Activated CD8-positive, alpha-beta memory T cell treated with anti-CD3 and anti-CD28 coated beads for 48 hours (primary cell): ENCODE measurements at places on chromosomes 3 and 15.
A peak's percentile ranks its signal among the peaks of the same experiment; 100 is the strongest.

DNA sequence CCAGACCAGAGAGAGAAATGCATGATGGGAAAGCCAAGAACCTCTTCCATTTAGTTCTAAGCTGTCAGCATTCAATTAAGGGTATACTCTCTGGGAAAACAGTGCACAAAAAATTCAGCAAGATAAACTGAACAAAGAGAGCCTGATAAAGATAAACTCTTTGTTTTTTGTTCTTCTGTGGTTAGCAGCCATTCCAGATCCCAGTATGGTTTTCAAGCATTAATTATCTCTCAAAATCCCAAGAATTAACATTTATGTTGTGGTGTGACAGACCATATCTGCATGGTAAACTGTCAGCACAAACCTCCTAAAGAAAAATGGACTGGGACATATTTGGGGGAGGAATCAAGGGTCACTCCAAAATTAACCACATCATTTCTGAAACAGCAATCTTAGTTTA lies 124.0 kb upstream of the LRRN1 start:
- DNase-seq: no peak

GRCh38 chr3:107598926-107599771 lies 76.4 kb downstream of the BBX start:
- peak; percentile 9 for DNase-seq

- no peak for DNase-seq
Measured at GRCh38 chr15:96181217-96181616, 149.3 kb upstream of the NR2F2 start.

GRCh38 chr3:13125092-13126015 lies 52.1 kb upstream of the IQSEC1 start:
- no peak for DNase-seq

DNA sequence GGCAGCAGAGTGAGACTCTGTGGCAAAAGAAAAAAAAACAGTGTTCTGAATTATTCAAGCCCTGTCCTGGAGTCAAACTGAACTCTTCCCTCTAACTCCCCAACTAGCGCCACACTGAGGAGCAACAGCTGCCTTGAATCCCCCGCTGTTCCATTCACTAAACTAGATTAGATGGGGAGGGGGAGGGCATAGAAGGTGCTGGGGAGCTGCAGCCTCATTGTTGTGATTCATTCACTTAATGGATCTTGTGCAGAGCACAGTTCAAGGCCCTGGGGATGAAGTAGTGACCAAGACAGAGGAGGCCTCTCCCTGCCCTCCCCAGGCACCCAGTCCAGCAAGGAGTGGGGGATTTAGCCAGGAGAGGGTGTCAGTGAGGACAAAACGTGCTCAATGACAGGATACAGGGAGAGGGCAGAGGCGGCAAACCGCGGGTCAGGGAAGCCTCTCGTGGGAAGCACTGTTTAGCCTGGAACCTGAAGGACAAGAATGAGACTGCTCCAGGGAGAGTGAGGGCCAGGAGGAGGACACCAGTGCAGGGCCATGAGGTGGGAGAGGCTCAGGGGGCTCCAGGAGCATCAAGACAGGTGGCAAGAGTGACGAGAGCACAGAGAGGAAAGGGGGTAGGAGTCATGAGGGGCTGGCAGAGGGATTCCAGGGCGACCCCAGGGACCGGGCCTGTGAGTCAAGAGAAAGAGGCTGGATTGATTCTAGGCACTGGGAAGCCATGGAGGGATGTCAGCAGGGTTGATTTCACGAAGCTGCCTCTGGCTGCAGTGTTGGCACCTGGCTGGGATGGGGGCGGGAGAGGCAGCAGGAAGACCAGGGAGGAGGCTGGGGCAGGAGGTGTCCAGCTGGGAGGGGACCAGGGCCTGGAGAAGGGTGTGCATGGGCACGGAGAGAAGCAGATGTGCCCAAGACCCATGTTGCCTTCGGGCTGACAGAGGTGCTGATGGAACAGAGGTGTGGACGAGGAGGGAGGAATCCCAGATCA lies 31.4 kb downstream of the ALS2CL start:
- DNase-seq: no peak

- DNase-seq: no peak
Measured at GRCh38 chr15:56725386-56725785, 7.9 kb downstream of the ZNF280D start.

DNA sequence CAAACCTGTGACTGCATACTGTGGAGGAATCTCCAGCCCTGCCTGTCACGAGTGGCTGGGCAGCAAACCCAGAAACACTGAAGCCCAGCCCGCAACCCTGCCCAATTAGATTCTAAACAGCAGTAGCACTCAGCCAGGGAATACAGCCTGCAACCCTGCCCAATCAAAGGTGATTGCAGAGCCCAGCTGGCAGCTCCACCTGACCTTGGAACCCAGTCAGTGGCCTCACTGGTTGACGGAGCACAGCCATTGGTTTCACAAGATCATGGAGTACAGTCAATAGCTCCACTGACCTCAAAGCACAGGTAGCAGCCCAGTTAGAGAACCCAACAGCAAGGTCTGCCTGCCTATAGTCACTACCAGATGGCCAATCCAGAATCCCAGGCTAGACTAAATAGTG lies 35.2 kb upstream of the MYLK start:
- no peak for DNase-seq

GRCh38 chr15:81375461-81375860 lies 1.4 kb upstream of the TMC3 start:
- no peak for DNase-seq

DNA sequence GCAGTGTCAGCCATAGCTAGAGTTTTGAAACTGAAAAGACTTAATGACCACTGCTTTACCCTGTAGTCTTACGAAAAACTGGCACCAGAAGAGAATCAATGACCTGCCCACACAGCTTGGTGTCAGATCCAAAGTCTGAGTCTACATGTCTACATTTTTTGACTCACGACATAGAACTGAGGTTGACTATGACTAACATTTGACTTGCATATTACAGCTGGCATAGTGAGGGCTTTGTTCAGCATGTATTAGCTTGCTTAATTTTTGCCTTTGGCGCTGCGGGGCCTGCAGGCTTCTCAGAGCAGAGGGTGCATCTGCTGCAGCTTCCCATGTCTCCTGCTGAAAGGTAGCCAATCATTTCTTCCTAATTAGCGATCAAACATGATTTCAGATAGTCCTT lies 167.0 kb downstream of the EBLN2 start:
- DNase-seq: no peak

GRCh38 chr15:57035664-57036063 lies 117.2 kb downstream of the TCF12 start:
- no peak for DNase-seq

DNA sequence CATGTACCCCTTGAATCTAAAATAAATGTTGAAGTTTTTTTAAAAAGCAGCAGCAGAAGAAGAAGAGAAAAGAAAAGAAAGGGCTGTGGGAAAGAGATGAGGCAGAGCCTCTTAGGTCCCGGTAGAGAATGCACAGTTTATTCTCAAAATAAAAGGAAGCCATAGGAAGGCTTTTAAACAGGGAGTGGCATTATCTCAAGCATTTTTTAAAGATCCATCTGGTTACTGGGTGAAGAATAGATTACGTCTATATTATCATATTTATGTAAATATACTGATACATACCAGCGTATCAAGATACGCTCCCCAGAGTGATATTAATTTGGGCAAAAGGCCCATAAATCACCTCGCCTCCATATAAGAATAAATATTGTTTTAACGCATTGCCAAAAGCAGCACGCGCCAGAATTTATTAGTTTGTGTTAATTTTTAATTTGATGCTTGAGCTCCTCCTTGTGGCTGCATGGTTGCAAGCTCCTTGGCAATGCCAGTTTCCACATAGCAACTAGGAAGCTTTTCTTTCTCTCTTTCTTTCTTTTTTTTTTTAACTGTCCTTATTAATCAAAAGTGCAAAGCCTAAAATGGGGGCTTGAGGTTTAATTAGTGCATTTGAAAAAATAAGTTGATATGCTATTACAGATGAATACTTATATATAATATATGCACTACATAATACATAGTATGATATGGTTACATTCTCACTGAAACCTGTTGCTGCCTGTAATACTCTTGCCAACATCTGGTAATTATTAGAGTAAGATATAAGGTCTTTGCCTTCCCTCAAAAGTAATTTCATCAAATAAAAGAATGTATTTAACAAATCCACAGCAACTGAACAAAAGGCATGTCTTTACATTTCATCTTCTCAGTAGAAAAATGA lies 242.8 kb upstream of the UBE2E2 start:
- DNase-seq: no peak

GRCh38 chr3:128863560-128863959 lies 15.9 kb upstream of the ACAD9 start:
- DNase-seq: no peak

DNA sequence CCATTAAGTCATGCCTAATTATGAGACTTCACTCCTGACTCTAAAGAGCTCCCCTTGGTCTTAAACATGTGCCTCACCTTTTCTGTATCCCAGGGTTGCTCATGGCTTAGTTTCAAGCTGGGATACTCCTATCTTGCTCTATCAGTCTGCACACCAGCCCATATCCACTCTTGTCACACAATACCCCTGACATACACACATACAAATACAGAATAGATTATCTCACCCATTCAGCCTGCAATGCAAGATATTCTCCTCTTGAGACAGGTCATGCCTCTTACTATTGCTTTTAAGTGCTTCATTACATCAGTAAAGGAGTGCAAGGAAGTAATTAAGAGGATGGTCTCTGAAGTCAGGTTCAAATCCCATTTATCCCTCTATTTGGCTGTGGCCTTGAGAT lies 587.3 kb downstream of the IGSF11 start:
- no peak for DNase-seq

DNA sequence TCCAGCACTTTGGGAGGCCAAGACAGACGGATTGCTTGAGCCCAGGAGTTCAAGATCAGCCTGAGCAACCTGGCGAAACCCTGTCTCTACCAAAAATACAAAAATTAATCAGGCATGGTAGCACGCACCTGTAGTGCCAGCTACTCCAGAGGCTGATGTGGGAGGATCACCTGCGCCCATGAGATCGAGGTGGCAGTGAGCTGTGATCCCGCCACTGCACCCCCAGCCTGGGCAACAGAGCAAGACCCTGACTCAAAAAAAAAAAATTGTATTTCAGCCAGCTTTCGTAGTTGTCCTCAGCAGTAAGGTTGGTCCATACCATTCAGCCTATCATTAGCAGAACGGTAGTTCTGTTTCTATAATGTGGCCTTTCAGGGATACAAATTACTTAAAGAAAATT lies 66.6 kb upstream of the FURIN start:
- no peak for DNase-seq

DNA sequence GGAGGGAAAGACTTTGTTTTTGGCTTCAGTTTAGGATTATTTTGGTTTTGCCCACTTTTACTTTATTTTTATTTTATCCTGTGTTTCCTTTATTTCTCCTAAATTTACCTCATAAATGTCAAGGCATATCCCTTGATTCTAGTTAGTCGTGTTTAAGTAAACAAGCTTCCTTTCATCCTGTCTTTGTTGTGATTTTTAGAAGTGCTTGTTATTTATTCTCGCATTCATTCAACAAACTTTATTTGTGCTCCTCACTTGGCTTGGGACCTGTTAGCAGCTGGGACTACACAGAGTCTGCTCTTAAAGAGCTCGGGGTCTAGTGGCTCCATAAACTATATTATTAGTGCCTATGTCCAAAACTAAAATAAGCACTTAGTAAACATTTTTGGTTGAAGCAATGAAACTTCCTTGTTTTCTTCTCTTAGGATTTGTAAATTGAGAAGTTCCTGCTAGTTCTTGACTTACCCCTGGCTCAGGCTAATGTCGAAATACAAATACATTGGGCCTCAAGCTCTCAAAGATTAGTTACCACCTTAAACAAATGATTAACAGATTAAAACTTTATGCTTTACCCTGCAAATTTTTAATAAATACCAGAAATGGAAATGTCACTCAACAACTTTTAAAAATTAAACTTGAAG lies 19.0 kb upstream of the DMXL2 start:
- DNase-seq: no peak

GRCh38 chr3:112811131-112811884 lies 35.4 kb downstream of the CD200R1L start:
- no peak for DNase-seq

DNA sequence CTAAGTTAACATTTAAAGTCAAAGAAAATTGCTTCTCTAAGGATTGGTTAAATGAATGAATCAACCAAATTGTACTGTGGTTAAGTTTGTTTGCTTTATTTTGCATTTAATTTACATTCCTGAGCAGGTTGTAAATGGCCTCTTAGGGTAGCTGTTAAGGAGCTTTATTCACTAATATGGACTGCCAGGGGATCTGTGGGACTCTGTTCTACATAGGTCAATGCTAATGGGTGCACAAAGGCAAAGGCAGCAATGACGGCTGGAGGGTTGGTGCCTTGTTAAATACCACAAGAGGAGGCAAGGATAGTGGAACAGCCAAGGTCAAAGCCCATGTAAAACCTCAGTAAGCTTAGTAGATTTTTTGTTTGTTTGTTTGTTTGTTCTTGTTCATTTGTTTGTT lies 89.3 kb upstream of the P2RY1 start:
- no peak for DNase-seq

- no peak for DNase-seq
Measured at GRCh38 chr15:67854358-67854757, 14.5 kb upstream of the RNU6-1 start.

- DNase-seq: no peak
Measured at GRCh38 chr15:63560741-63561448, 36.3 kb upstream of the FBXL22 start.

DNA sequence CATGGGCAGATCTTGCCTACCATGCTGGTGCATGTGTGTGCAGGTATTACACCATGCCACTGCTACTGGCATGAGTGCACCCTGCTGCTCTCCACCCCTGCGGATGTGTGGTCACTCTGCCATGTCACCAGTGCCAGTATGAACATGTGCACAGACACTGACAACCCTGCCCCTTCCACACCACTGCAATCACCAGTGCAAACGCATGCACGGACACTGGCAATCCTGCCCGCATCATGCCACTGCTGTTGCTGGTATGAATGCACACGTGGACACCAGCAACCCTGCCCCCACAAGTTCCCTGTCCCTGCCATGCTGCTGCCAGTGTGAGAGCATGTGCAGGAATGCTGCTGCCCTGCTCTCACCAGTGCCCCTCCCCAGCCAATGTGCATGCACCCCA lies 24.8 kb upstream of the TUBGCP5 start:
- no peak for DNase-seq

GRCh38 chr15:97168704-97169475 lies 791.6 kb upstream of the ARRDC4 start:
- DNase-seq: no peak

DNA sequence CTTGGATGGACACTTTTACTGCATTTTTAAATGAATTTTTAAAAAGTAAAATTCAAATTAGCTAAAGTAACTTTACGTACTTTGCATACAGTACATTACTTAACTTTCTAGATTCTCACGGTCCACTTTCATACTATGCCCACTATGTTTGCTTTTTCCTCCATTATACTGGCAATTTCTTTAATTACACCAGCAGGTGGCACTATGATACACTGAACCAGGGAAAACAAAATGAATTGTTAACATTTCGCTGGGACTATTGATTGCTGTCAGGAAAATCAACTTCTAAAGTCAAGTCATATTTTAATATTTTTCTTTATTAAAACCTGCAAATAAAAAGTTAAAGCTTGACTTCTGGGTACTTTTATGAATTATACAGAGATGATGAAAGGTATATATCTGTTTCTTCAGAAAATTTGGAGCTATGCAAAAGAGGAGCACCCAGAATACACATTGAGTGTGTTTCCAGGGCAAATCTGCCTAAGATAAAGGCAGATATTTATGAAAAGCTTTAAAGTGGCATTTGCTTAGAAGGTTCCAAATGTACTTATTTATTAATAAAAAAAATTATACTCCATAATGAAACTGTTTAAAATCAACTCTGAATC lies 21.8 kb upstream of the POU1F1 start:
- DNase-seq: no peak
